Breast epithelium (tissue), 4 donors: ENCODE measurements at places on chromosomes 16 and 17. TPM values are rescaled to one million over a fixed set of nuclear protein-coding genes. Genes with fewer than 3 reads are reported as not detected.

- no peaks in the 10 kb centered on the region for H3K36me3 ChIP-seq
- no peaks in the 10 kb centered on the region for H3K27me3 ChIP-seq
- H3K27ac ChIP-seq: no peak overlapping the region
Measured at GRCh38 chr17:40422990-40423633, 5.4 kb upstream of the TOP2A start.

DNA sequence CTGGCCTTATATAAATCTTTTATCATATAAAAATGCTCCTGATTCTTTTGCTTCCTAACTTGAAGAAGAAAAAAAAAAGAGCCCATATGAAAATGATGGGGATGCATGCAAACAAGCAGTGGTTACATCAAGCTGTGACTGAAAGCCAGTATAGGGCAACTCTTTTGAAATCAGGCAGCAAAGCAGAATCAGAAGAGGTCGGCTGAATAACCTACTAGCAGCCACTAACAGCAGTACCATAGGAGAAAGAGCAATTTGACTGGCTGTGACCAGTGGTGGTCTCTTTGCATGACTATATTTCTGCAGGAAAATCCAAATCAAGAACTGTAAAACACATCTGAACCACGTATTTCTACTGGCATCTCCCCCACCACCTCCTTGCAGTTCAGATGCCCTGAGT lies 161.9 kb upstream of the C17orf78 start:
- no peaks in the 10 kb centered on the region for H3K36me3 ChIP-seq
- H3K4me3 ChIP-seq: no peak overlapping the region
- H3K27me3 ChIP-seq: no peaks in the 10 kb centered on the region
- H3K4me1 ChIP-seq: no peaks in the 10 kb centered on the region
- DNase-seq: no peak
- no peak overlapping the region for H3K27ac ChIP-seq

GRCh38 chr16:55470533-55471371 lies 8.2 kb upstream of the MMP2 start:
- peaks cover 10% of the 10 kb centered on the region for H3K4me1 ChIP-seq
- no peaks in the 10 kb centered on the region for H3K36me3 ChIP-seq
- H3K4me3 ChIP-seq: peak overlapping the region; percentile 10
- peak overlapping the region; percentile 73 for H3K27ac ChIP-seq

Gene JUP
- total RNA-seq: 121 TPM

- no peak overlapping the region for H3K27ac ChIP-seq
- no peaks in the 10 kb centered on the region for H3K36me3 ChIP-seq
- H3K4me3 ChIP-seq: no peak overlapping the region
- no peaks in the 10 kb centered on the region for H3K4me1 ChIP-seq
- H3K27me3 ChIP-seq: no peaks in the 10 kb centered on the region
- no peak for DNase-seq
Measured at GRCh38 chr16:27778171-27778925, 228.4 kb downstream of the KATNIP start.

GRCh38 chr16:88315543-88316105 lies 67.1 kb upstream of the ZNF469 start:
- no peaks in the 10 kb centered on the region for H3K27me3 ChIP-seq
- no peak for DNase-seq
- H3K4me1 ChIP-seq: no peaks in the 10 kb centered on the region
- peak overlapping the region; percentile 22 for H3K4me3 ChIP-seq
- no peaks in the 10 kb centered on the region for H3K36me3 ChIP-seq
- no peak overlapping the region for H3K27ac ChIP-seq

GRCh38 chr17:29292071-29292991 lies 1.6 kb downstream of the NUFIP2 start:
- H3K4me3 ChIP-seq: peak overlapping the region; percentile 95
- no peaks in the 10 kb centered on the region for H3K27me3 ChIP-seq
- peaks cover 4% of the 10 kb centered on the region for H3K4me1 ChIP-seq
- peak overlapping the region; percentile 94 for H3K27ac ChIP-seq

DNA sequence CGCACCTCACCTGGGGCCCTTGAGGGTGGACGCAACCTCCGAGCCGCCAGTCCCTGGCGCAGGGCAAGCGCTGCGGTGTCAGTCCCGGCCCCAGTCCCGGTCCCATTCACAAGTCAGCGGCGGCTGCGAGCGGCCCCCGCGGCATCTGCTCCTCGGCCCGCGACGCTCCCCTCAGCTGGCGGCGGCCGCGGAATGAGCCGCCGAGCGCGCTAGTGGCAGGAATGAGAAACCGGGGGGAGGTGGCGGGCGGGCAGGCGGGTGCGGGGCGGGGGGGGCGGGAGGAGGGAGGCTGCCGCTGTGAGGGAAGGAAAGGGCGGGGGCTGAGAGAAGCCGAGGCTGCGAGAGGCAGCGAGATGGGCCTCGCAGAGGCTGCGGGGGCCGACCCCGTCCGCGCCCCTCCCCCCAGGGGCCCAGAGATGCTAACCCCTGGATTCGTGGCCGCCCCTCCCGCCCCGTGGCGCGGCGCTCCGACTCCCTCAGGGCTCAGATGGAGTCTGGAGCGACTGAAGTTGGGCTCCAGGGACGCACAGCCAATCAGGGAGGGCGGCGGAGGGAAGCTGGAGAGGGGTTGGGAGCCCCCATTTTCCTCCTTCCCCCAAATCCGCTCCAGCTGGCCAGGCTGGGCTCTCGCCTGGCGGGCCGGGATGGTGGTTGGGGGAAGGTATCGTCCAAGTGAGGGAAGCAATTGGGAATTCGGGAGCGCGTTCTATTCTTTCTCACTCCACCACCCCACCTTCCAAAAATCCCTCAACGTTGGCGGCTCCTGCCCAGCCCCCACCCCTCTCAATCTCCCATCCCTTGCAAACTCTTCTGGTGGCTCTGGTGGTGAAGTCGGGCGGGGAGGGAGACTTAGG lies at the start of gene CDH11:
TSS of gene CDH11 (minus strand) at position 194 of the 854 bp plus-strand sequence. CDS start 117,194 bp downstream, outside the sequence.
- no peaks in the 10 kb centered on the region for H3K36me3 ChIP-seq
- H3K27me3 ChIP-seq: peaks cover 33% of the 10 kb centered on the region
- H3K4me1 ChIP-seq: peaks cover 3% of the 10 kb centered on the region
- peak within 1 kb of the TSS; percentile 90 for H3K27ac ChIP-seq
- no peak for DNase-seq

Gene SPN
- total RNA-seq: 1.4 TPM

- DNase-seq: no peak
Measured at GRCh38 chr17:6134721-6135120, 64.5 kb downstream of the WSCD1 start.

Gene CDRT4
- 3.8 TPM for total RNA-seq

- no peak for DNase-seq
- H3K4me3 ChIP-seq: no peak overlapping the region
- no peaks in the 10 kb centered on the region for H3K4me1 ChIP-seq
- H3K36me3 ChIP-seq: no peaks in the 10 kb centered on the region
- H3K27me3 ChIP-seq: no peaks in the 10 kb centered on the region
- H3K27ac ChIP-seq: no peak overlapping the region
Measured at GRCh38 chr16:67995423-67995822, 3.9 kb downstream of the DPEP2 start.

DNA sequence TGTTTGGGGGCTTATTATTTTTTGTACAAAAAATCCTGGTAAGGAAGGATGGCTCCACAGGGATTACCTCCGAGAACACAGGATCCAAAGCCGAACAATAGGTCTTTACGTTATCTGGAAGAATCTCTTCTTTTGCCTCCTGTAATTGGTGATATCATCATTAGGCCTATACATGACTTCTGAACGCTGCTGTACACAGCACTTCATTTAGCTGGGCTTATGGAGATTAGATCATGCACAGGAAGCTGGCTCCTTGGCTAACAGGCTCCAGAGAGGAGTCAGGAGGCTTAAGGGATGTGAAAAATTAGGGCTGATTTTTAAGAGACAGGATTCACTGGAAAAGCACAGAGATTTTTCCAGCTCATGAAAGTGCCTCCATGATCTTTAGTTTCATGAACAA lies 54.7 kb downstream of the TANGO6 start:
- H3K36me3 ChIP-seq: no peaks in the 10 kb centered on the region
- no peaks in the 10 kb centered on the region for H3K27me3 ChIP-seq
- H3K4me3 ChIP-seq: no peak overlapping the region
- H3K27ac ChIP-seq: no peak overlapping the region
- H3K4me1 ChIP-seq: no peaks in the 10 kb centered on the region

Gene SLC22A31
- not detected for total RNA-seq

GRCh38 chr17:17127156-17127555 lies 79.0 kb downstream of the PLD6 start:
- H3K27ac ChIP-seq: no peak overlapping the region
- no peaks in the 10 kb centered on the region for H3K27me3 ChIP-seq
- DNase-seq: no peak
- no peaks in the 10 kb centered on the region for H3K4me1 ChIP-seq
- no peaks in the 10 kb centered on the region for H3K36me3 ChIP-seq

DNA sequence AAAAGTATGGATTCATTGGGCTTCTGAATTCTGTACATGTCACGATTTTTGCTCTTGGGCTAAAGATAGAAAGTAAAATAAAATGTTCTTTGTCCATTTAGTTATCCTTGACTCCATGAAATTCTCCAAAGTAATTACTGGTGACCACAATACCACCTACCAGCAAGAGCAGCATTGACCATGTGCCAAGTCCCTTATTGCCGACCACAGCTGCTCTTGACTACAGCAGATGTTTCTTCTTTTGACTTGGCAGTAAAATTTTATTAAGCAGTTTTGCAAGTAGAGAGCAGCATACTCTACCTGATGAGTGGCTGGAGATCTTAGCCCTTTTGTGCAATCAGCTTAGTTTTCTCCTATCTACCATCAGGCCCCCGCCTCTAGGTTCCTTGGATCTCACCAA lies 152.2 kb upstream of the TBX2 start:
- H3K27me3 ChIP-seq: no peaks in the 10 kb centered on the region
- H3K4me3 ChIP-seq: no peak overlapping the region
- H3K36me3 ChIP-seq: no peaks in the 10 kb centered on the region
- H3K27ac ChIP-seq: no peak overlapping the region
- no peaks in the 10 kb centered on the region for H3K4me1 ChIP-seq

Gene IL21R
- 0.16 TPM for total RNA-seq

Gene HS3ST3B1
- 0.96 TPM for total RNA-seq

GRCh38 chr17:8007836-8008235 lies 5.4 kb downstream of the GUCY2D start:
- no peaks in the 10 kb centered on the region for H3K36me3 ChIP-seq
- H3K4me1 ChIP-seq: peaks cover 4% of the 10 kb centered on the region
- DNase-seq: no peak
- H3K4me3 ChIP-seq: no peak overlapping the region
- H3K27ac ChIP-seq: no peak overlapping the region

DNA sequence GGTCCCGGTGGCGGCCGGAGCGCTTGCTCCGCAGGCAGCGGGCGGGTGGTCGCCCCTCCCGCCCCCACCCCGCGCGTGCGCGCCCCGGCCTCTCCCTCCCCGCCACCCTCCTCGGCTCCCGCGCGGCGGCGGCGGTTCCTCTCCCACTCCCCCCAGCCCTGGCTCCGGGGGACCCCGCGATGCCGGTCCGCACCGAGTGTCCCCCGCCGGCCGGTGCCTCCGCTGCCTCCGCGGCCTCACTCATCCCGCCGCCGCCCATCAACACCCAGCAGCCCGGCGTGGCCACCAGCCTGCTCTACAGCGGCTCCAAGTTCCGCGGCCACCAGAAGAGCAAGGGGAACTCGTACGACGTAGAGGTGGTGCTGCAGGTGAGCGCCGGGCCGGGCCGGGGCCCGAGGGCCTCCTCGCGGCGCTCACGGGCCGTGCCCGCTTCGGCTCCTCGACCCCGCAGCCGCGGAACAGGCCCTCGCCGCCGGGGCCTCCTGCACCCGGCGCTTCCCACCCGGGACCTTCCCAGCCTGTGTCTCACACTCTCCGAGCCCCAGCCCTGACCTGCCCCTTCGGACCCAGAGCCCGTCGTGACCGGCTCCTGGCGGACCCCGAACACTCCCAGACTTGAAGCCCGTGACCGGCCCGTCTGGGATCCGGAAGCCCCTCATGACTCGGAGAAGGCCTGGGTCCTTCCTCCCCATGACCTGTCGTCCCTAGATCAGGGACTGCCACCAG lies 490 bp downstream of the GID4 start:
- peak overlapping the region; percentile 91 for H3K4me3 ChIP-seq
- DNase-seq: no peak
- H3K4me1 ChIP-seq: peaks cover 28% of the 10 kb centered on the region
- peak overlapping the region; percentile 90 for H3K27ac ChIP-seq

Gene HBA1
- 10.4 TPM for total RNA-seq

- H3K36me3 ChIP-seq: no peaks in the 10 kb centered on the region
- H3K27ac ChIP-seq: no peak overlapping the region
- no peaks in the 10 kb centered on the region for H3K4me1 ChIP-seq
- no peak overlapping the region for H3K4me3 ChIP-seq
Measured at GRCh38 chr17:35788477-35789368, 6.7 kb downstream of the MMP28 start.

GRCh38 chr17:80694085-80694991 lies 149.7 kb downstream of the RPTOR start:
- no peak overlapping the region for H3K4me3 ChIP-seq
- no peaks in the 10 kb centered on the region for H3K4me1 ChIP-seq
- H3K27ac ChIP-seq: no peak overlapping the region
- H3K36me3 ChIP-seq: no peaks in the 10 kb centered on the region
- DNase-seq: no peak
- no peaks in the 10 kb centered on the region for H3K27me3 ChIP-seq

Gene SLFN14
- not detected for total RNA-seq

DNA sequence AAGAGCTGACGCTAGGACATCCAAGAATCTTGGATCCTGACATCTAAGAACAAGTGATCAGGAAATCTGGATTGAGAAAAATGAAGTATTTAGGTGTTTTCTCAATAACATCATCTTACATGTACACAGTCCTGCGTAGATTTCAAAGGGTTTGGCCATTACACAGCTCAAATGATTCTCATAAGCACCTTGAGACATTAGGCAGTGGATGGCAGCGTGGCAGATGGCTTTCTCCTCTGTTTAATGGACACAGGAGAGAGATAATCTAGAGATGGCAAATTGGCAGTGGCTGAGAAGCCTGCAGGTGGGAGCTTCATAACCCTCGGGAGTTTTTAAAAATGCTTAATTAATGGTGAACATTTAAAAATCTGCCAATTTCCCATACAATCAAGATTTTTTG lies 137.5 kb downstream of the ZFHX3 start:
- H3K27ac ChIP-seq: no peak overlapping the region
- H3K4me1 ChIP-seq: no peaks in the 10 kb centered on the region
- no peak for DNase-seq
- H3K36me3 ChIP-seq: no peaks in the 10 kb centered on the region
- H3K4me3 ChIP-seq: no peak overlapping the region
